Spinal cord (tissue), 10 donors: ENCODE measurements at places on chromosomes 6 and 20. TPM values are rescaled to one million over a fixed set of nuclear protein-coding genes. Genes with fewer than 3 reads are reported as not detected.

Gene RAET1L
- total RNA-seq: not detected

Gene TMEM217
- total RNA-seq: 1.4 TPM

Gene NELFCD
- 57.9 TPM for total RNA-seq

- no peak for DNase-seq
Observed at GRCh38 chr6:33212857-33213165, 4.5 kb downstream of the RING1 start.

DNA sequence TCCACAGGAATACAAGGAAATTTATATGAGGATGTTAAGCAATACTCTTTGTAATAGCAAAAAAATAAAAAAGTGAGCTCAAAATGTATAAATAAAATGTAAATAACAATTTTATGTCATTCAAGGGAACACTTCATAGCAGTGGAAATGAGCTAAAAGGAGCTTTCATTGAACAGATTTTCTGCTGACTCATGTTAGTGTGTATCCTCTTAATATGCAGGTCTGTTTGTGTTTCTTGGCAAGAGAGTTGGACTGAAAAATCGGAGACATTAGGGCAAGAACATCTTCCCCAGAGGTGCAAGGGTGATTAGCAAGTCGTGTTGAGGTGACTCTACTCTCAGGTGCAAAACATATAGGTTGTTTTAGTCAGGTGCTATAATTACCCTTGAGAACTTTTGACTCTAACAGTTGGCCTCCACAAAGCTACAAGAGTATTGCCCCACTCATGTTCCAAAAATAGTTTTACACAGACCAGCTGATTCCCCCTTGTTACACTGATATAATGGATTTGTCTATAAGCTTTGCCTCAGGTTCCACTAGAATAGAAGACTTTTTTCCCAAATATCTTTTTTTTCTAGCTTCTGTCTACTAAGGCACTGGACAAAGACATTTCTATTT lies 702.9 kb downstream of the TENT5A start:
- DNase-seq: peak; percentile 2

DNA sequence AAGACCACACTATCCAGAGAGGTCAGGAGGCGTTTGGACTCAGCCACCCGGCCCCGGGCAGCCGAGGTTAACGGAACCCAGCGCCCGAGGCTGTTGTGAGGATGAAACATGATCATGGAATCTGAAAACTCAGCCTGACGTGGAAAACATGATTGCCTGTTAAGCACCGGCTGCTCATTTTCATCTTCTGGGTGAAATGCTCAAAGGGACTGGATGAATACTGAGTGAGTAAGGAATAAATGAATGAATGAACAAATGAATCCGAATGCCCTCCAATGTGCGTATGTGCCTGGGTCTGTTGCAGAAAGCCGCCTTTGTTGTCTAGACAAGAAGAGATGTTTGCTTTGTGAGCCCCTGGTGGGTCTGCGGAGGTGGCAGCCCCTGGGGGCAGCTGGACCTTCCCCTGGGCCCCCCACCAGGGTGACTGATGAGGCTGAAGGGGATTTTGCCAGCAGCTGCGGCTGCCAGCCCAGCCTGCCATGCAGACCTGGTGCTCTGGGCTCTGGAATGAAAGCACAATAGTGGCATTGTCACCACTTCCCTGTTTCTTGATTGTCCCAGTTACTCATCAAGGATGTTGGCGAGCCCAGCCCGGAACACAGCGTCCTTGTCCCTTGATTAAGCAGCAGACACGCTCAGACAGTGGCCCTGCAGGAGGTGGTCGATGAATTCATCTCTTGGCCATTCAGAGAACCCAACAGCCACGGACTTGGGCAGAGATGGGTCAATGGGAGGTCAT lies 211.1 kb downstream of the ANKRD60 start:
- no peak for DNase-seq

DNA sequence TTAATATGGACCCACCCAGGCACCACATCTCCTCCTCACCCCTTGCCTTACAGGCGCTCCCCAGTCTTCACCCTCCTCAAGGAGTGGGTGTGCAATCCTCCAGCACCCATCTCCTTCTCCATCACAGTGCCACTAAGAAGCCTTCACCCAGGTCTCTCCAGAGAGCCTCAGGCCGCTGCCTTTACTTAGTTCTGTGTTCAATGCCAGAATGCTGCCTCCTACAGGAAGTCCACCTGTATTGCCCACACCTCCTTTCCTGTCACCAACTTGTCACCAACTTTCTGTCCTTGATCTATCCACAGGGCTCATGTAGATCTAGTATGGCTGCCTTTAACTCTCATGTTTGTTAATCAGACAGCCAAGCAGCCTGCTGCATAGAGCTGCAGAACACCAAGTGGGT lies 586 bp upstream of the LST1 start:
- DNase-seq: no peak

DNA sequence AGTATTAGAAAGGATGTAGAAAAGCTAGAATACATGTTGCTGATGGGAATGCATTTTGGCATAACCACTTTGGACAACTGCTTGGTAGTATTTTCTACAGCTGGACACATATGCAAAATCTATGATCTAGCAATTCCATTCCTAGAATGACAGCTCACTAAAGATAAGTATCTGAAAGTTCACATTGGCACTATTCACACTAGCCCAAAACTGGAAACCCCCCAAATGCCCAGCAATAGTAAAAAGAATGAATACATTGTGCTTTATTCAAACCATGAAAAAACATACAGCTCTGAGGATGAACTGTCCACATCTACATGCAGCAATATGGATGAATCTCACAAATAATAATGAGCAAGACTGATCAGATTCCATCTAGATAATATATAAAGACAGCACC lies 79.0 kb downstream of the PPP1R3G start:
- DNase-seq: no peak

DNA sequence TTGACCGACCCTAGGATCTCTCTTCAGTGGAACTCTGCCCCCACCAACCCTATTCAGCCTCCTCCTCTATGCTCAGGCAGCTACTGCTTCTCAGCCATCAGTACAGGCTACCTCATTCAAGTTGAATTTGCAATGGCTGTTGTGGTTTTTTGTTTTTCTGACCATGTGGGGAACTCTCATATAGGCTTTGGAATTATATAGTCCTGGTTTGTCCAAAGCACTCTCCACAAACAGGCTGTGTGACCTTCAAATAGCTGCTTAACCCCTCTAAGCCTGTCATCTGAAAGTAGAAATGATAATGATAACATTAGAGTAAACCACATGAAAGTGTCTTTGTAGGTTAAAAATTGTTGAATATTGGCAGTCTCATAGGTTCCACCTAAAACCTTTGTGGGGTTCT lies 80.3 kb downstream of the UNC5CL start:
- no peak for DNase-seq

DNA sequence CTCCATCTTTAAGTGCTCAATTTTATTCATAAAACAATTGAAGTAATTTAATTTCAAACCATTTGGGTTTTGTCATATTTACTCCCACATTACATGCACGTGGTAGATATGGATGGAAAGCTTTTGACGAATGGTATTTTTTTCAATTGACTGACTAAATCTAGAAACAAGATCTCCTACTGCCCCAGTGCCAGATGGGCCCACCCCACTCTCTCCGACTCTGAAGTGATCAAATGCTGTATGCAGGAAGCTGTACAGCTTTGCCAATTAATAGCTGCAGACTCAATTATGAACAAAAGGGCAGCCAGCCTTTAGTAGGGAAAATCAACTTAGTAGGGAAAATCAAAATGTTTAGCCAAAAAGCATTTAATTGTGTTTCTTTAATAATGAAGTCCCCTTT lies 46.2 kb downstream of the PACRG start:
- no peak for DNase-seq

DNA sequence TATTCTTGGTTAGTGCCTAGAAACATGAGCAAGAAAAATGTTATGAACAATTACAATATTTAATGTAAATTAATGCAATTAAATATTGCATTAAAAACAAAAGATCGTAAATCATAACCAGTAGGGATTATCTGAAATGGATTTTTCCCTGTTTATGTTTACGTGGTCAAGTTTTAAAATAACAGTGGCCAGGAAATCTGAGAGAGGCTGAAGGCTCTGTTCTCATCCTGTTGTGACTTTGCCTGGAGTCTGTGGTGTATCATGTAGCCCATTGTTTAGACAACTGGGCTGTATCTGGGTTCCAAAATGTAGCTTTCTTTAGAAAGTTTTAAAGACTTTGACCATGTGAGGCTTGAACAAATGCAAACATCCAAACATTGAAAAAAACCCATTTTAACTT lies 2.4 kb downstream of the MYO6 start:
- DNase-seq: no peak

GRCh38 chr20:48752963-48753362 lies 74.8 kb downstream of the PREX1 start:
- no peak for DNase-seq

- peak; percentile 95 for DNase-seq
Observed at GRCh38 chr6:70107852-70108629, 194.8 kb downstream of the COL9A1 start.

DNA sequence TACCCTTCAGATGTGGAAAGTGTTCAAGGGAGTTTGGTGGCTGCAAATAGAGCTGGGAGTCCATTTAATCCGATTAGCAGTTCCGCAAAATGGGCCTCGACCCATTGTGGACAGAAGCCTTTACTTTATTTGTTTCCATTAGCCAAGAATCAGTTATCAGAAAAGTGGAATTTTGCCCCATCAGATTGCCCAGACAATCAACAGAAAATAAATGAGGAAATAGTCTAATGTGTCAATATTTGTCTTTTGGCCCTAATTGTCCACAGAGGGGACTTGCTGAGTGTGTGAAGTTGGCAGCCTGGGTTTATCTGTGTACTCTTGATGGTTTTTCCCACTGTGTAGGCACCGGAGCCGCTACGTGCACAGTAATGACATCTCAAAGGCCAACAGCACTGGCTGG lies 134.3 kb downstream of the LINC00237 start:
- DNase-seq: no peak

DNA sequence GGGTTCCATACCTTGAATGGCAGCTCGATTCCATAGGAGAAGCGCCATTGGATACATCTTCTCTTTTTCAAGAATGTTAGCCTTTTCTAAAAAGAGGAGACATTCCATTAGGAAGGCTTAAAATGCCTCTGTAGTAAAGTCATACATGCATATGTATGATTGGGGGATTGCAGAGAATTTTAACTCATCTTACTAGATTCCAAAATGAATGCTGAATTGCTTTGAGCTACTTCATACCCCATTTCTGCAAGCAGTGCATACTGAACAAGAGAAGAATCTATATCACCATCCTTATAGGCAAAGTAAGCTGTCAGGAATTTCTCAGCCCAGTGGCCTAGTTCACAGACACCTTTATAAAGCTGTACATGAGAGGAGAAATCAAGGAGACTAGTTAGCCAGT lies 80.3 kb downstream of the NDUFAF5 start:
- no peak for DNase-seq
